ENCODE measurements at places on chromosomes 6 and 20.

DNA sequence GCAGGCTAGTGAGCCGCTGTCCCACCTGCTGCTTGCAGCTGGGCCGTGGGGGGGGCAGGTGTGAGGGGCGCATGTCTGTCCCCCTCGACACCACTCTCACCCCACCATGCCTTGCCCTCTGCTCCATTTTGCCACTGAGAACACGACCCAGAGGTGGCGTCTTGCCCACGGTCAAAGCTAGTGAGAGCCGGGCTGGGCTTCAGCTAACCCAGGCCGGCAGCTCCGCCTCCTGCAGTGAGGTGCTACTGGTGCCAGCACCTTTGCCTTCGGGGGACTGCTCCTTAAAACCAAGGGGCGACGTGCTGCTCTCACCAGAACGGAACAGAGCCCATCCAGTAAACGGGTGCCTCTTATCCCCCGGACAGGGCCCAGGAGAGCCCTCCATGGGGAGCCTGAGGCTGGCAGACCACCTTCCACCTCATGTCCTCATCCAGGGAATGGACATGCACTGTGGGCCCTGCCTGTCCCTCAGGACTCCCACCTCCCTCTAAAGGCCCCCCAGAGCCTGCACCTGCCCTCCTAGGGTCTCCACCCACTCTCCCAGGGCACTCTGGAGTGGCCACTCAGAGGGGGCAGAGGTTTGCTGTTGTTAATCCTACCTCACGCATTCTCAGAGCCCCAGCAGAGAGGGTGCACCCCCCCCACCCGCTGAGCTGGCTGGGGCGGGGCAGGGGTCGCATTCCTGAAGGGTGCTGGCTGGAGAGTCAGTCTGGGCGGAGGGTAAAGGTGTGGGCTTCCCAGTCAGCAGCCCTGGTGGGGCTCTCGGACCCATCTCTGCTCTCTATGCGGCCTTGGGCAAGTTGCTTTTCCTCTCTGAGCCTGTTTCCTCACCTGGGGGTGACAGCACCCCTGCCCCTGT is 2.9 kb downstream of the RBBP8NL start:
- DNase-seq = no peak

DNA sequence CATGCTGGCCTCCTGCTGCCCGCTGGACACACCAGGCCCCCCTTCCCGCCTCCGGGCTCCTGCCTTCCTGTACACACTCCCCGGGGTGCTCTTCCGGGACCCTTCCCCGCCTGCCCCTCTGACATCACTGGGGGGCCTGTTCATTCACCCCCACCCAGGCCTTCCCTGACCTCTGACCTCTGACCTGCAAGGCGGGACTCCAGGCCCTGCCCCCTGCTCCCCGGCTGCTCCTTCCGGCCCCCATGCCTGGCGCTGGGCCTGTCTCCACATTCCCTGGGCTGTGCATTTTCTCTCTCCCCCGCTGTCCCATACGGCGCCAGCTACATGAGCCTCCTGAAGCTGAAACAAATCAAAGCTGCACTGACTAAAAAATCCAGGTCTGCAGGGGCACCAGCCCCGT is 71.6 kb upstream of the GATA5 start:
- no peak for DNase-seq

DNA sequence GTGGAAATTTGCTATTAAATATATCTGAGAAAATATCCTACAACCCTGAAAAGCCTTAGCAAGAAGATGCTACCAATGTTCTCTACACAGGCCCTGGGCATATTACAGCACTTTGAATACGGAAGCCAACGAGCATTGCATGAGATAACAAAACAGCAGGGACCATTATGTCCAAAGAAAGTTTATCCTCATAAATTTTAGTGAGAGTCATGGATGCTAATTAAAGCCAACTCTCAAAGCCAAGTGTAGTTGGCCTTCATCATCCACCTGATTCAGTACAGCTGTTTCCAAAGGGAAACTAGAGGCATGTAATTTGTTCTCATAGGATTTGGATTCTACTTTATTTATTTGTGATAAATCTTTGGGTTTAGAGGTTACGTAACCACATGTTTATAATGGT is 564.8 kb downstream of the RFPL4B start:
- no peak for DNase-seq

DNA sequence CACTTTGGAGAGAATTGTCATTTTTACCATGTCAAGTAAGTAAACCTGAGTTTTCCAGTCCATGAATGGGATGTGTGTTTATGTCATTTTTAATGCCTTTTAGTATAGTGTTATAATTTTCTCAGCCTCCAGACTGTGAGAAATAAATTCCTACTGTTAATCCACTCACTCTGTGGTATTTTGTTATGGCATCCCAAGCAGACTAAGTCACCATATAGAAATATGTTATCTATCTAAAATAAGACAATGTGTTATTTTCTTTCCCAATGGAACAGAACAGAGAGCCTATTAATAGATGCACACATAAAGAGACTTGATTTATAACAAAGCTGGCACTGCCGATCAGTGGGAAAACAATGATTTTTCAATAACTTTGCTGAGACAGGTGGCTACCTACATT is 70.2 kb upstream of the SLC4A11 start:
- DNase-seq = no peak

DNA sequence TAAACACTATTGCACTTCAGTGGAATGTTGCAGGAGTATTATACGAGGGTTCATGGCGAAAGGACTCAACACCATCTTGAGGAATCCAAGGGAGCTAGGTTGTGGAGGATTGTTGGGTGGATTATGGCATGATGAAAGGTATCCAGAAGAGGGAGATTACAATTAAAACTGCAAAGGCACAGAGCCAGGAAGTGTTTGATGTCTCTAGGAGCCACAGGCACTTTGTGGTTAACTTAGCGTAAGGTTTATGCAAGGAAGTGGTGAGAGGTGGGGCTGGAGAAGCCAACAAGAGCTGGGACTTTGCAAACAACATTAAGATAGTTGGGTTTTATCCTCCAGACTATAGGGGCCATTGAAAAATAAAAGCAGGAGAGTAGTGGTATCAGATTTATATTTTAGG is 86.6 kb upstream of the TPD52L1 start:
- DNase-seq = no peak

DNA sequence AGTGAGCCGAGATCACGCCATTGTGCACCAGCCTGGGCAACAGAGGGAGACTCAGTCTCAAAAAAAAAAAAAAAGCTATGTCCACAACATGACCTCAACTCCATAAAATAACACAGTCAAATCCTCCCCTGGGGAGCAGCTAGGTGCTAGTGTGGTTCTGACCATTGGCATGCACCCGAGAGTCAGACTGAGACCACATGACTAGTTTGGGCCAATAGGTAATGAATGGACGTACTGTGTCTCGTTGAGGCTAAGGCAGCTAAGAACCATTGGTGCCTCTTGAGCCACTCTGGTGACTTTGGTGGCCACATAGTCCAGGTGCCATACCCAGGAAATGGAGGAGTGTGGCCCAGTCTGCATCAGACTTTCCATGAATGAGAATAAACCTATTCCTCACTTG is 40.3 kb downstream of the ATP9A start:
- no peak for DNase-seq

GRCh38 chr20:33650753-33651561 is 11.2 kb upstream of the C20orf144 start:
- DNase-seq = peak; percentile 66

- DNase-seq = no peak
These were observed 124.4 kb downstream of the TCP11 start for GRCh38 chr6:35016502-35017321.

GRCh38 chr6:159130846-159131245 is 38.4 kb upstream of the FNDC1 start:
- DNase-seq = no peak

GRCh38 chr6:16857969-16858592 is 96.8 kb upstream of the ATXN1 start:
- no peak for DNase-seq

- DNase-seq = no peak
These were observed 73.4 kb downstream of the SSR1 start for GRCh38 chr6:7239590-7239948.

DNA sequence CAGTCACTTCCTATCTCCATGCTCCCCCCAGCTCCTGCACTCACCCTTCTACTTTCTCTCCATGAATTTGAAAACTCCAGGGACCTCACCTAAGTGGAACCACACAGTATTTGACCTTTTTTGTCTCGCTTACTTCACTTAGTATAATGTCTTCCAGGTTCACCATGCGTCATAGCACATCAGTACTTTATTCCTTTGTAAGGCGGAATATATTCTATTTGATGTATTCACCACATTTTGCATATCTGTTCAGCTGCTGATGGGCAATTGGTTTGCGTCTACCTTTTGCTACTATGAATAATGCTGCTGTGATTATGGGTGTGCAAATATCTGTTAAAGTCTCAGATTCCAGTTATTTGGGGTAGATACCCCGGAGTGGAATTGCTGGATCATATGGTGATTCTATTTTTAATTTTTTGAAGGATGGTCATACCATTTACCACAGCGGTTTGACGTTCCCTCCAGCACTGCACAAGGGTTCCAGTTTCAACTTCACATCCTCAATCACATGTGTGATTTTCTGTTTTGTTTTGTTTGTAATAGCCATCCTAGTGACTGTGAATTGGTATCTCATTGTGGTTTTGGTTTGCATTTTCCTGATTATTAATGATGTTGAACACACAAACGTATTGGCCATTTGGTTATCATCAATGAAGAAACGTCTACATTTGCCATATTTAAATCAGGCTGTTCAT is 20.3 kb upstream of the SYNDIG1 start:
- DNase-seq = no peak

DNA sequence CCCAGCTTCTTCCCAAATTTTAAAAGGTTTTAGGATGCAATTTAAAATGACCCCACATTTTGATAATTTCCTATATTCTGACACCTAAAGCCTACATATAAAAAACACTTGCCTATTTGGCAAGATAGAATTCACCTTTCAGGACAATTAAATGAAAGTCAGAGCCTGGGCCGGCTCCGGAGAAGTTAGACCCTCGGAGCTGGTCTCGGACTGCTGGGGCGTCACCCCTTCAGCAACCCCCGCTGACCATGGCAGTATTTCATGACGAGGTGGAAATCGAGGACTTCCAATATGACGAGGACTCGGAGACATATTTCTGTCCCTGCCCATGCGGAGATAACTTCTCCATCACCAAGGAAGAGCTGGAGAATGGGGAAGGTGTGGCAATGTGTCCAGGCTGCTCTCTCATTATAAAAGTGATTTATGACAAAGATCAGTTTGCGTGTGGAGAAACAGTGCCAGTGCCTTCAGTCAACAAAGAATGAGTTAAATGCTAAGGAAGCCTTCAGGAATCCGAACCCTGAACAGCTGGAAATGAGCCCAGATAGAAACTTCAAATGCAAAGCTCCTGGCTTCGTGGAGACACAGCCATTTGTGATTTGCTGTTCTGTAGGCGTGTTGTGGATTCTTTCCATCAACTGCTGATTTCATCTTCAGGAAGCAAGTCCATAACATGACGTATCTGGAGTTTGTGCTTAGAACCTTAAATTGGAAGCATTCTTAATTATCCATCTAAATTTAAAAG is 16.0 kb downstream of the TCFL5 start:
- no peak for DNase-seq

DNA sequence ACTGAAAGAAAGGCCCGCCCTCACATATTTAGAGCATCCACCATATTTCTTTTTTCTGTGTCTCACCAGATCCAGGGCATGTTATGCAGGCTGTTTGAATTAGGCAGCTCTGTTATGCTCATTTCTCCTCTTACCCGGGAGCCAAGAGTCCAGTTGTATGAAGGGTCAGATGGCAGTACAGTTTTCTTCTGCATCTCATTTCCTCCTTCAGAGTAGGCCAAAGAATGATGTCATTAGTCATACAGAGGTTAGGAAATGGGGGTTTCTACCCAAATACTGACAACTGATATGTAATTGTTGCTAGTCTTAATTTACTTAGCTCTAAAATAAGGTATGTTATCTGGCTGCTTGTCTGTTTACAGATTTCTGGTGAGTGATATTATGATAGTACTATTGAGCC is 130.8 kb downstream of the SOBP start:
- no peak for DNase-seq

Data from NCI-H1105 treated with DMSO at 0.1 percent for 48 hours (cell line).